ENCODE measurements at places on chromosomes 11 and 22.
A peak's percentile ranks its signal among the peaks of the same experiment; 100 is the strongest.

DNA sequence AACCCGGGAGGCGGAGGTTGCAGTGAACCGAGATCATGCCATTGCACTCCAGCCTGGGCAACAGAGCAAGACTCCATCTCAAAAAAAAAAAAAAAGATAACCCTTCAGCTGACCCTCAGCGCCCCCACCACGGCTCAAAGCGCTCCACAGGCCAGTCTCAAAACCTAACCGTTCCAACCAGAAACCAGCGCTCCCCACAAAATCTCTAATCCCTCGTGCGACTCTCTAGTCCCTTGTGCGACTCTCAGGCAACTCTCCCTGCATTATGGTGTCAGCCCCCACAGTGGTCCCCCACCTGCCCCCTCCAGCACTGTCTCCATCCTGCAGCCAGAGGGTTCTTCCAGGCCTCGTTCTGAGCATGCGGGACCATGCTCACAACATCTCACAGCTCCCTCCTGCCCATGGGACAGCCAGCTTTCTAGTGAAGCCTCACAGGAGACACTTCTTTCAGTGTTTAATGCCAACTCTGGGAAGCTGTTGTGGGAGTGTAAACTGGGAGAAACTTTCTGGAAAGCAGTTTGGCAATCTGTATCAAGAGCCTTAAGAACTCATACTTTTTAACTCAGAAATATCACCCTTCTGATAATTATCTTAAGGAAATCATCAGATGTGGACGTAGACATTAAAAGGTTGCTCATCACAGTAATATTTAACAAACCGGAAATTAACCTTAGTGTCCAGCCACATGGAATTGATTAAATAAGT is 4.2 kb upstream of the RASGRP2 start:
- DNase-seq: peak; percentile 80

GRCh38 chr22:26906464-26906863 is 249.1 kb downstream of the MIAT start:
- no peak for DNase-seq

DNA sequence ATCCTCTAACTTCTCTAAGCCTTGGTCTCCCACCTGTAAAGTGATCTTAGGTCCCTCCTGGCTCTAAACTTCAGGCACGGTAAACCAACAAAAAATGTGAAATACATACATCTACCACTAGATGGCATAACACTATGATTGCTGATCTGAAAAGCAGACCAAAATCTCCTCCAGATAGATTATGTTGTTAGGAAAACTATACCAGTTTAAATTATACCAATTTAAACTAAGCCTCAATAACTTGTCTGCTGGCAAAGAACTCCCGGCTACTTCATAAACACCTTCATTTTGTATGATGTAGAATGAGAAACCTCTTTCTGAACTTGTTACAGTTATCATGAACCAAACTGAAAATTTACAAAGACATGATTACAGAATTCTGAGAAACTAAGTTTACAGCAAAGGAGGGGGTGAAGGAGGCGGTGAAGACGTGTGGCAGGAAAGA is 85.9 kb downstream of the SBF2 start:
- DNase-seq: no peak

DNA sequence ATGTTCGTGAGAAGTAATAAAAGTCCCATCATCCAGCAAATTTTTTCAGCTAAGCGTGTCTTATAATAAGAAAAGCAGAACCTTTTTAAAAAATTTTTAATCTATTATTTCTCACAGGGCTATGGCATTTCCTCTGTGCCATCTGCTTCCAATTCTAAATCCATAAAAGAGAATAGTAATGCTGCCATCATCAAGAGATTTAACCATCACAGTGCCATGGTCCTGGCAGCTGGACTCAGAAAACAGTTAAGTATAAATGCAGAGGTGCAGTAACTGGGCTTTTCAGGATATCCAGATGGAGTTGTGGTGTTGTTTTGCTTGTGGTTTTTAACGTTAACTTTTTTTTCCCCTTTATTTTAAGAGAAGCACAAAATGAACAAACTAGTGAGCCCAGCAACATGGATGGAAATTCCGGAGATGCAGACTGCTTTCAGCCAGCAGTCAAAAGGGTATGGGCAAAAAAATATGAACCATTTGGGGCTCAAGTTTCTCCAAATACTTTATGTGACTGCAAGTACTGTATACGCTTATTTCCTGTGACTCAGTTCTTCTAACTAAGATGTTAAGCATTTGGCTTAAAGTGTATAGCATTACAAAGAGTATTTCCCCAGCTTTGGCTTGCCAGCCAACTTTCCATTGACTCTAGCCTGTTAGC is 25.2 kb downstream of the GTF2H1 start:
- DNase-seq: peak; percentile 58

GRCh38 chr11:61362542-61362875 is 335 bp downstream of the TMEM138 start:
- no peak for DNase-seq

DNA sequence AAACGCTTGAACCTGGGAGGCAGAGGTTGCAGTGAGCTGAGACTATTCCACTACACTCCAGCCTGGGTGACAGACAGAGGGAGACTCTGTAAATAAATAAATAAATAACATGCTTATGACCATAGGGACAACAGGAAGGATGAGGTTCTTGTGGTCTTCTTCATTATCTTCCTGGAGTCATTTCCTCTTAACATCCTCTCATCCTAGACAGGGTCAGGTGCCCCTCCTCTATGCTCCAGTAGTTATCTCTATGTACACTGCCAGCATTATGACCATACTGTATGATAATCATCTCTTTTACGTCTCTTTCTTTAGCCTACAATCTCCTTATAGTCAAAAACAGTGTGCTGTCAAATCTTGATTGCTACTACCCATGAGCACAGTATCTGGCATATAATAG is 17.7 kb downstream of the RAB30 start:
- no peak for DNase-seq

DNA sequence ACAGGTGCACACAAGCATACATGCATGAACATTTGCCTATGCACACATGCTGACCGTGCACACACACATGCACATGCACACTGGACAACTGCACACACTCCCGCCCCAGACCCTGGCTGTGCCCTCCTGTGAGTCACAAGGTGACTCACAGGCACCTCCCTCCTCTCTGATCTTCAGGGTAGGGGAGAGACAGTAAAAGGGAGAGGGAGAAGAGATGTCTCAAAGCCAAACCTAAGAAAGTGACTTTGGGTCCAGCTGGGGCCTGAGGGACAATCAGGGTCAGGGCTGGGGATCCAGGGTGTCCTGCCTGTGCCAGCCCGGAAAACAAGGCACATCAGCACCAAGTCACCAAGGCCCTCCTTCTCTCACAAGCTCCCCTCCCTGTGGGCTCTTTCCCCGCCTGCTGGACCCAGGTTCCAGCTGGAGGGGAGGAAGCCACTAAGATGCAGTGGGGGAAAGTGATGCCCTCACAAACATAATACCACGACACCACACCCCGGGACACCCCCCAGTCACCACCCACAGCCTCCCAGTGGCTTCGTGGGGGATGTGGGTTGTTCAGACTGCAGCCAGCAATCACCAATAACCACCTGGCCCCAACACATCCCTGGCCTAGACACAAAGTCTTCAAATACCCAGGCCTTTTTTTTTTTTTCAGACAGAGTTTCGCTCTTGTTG is 39.3 kb downstream of the PDGFB start:
- DNase-seq: no peak

DNA sequence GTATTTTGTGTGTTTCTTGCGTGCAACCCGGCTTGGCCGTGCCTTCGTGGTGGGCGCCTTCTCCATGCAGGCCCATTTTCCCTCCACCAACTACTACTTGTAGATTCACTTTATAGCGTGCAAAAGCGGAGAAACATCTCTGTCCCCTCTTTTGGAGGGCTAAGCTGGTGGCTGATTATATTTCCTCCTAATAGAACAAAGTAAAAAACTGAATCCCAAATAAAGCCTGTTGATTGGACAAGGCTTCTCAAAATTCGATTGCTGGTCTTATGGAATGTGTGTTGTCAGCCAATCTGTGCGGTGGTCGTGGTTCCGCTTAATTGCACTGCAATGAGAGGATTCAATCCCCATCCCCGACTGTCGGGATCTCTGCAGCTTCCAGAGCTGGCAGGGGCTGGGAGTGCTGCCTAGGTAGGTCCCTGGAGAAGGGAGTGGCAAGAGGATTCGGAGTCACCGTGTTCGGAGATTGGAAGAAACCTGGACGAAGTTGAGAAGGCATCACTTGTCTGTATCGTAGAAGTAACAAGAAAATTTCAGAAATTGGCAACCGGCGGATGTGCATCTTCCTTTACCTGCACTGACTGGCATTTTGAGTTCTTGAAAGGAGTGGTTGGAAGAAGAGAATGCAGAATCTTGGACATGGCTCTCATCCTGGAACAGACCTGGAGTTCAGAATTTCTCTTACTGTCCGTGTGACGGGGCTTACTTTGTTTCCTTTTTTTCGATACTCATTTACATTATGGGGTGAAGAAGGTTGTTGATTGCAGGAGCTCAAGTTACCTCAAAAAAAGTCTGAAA is 1.1 kb downstream of the HMGXB4 start:
- no peak for DNase-seq

DNA sequence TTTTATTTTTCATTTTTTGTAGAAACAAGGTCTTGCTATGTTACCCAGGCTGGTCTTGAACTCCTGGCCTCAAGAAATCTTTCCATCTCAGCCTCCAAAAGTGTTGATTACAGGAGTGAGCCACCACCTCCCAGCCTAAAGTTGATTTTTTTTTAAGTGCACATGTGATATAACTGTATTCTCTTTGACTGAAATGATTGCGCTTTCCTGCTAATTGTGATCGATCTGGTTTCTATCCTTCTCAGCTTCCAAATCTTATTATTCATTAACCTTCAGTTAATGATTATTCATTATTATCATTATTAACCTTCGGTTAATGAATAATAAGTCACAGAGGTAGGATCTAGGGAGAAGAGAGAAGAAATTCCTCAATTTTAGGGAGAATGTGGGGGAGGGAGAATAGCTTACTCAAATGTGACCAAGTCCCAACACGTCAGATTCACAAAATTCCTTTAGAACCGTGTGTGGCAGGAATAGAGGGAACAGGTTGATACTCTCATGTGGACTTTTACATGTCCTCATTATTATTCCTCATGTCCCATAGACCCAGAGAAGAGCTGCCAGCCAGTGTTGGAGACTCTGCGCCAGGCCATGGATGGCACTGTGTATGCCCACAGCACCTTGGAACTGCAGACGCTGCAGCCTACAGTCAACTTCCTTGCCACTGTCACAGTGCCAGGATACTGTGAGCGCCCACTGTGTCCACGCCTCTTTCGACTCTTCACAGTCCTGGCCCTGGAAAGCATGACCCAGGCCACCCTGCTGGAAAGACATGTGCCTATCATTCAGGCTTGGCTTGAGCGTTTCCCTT is 47.1 kb downstream of the RRP8 start:
- no peak for DNase-seq

DNA sequence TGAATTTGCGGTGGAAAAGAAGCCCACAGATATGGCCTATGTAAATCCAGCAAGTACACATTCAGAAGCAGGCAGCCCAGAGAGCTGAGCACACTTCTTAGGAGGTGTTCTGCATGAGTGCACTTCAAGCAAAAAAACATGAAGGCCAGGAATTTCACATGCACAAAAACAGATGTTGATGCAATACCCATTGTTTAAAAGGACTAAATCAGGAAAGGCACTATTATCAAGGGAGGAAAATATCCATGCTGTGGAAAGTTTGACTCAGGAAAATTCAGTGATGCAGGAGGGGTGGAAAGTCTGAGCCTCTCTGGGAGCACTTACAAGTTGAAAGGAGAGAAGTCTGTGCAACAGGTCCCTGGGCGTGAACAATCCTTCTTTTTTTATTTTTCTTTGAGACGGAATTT is 15.8 kb upstream of the CARS1 start:
- DNase-seq: peak; percentile 55

- no peak for DNase-seq
Observed at GRCh38 chr11:132228746-132229325, 858.4 kb downstream of the NTM start.

- no peak for DNase-seq
Observed at GRCh38 chr22:41531715-41532477, 12.4 kb downstream of the POLR3H start.

DNA sequence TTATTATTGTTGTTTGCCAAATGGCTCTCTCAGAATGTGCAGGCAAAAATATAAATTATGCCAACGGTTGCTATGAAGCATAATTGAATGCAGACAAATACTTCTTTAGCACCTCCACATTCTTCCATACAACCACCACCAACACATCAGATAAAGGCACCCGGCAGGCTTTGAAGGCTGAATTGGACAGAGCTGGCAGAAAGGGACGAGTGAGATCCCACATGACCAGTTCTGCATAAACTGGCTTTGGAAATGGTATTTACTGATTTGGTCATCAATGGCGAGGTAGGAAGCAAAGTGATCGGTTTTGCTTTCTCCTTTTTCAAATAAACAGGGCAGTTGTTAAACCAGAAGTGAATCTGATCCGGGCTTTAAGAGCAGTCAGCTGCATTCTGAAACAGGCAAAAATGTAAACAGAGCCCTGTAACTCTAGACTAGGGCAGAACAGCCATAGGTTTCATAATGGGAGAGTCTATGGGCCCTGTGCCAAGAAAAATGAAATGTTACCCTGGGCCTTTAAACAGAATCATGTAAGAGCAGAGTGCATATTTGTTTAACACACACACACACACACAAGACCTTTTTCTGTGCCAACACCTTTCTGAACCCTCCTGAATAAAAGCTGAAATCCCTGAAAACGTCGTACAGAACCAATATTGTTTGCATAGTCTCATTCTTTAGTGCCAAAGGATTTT is 97.7 kb downstream of the MPPED2 start:
- DNase-seq: peak; percentile 57

DNA sequence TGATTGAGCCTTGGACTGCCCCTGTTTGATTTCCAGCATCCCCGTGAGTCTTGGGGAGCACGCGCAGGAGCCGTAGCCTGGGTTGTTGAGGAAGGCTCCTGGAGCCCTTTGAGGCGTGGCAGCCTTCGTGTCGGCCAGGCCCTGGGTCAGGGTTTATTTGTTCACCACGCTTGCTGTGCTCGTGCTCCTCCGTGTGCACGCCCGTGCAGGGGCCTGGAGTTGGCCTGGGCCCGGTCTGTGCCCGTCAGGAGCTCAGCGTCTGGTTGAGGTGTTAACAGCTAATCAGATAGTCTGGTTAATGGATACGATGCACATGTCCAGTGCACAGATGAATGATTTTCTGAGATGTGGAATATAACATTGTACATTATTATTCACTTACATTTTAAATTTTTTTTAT is 8.0 kb downstream of the IGHMBP2 start:
- no peak for DNase-seq

DNA sequence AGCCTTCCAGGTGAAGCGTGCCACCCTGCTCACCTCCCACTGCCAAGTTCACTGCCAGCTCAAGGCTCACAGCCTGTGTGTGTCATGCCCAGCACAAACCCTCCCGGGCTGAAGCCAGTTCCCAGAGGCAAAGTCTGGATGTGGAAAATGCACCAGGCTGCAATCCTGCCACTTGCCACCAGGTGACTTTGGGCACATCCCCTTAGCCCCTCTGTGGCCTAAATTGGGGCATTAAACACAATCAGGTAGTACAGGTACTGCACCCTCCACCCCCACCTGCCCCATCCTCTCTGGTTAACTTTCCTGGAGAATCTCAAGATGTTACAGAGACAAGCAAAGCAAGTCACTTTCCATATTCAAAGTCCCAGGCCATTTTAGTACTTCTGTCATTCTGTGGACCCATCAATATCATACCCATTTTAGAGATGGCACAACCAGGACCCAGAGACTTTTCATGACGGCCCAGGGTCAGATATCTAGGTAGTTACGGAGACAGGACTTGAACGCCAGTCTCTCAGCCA is 1.8 kb upstream of the RASD2 start:
- DNase-seq: no peak

Measured in fibroblast of skin of left biceps (primary cell).